ENCODE measurements at places on chromosomes 1 and 21.

GRCh38 chr1:17831597-17831996, 76.5 kb downstream of the ACTL8 start:
- no peak for DNase-seq

- DNase-seq, result no peak
These were observed 193.2 kb downstream of the C1orf94 start for GRCh38 chr1:34369701-34370455.

DNA sequence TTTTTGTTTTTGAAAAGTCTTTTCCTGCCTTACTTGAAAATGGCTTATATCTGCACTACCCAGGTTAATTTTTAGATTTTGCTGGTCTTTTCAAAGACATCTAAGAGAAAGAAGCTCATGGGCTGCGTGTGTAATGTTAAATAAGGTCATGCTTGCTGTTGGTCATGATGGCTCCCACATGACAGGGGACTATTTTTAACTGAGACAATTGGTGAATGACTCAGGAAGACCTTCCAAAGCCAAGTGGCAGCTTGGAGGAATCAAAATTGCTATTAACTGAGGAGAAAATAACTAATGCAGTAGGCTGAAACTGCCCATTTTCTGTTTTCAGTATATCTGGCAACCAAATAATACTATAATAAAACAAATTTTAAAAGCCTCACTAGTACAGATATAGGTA, 117.1 kb upstream of the SPAG17 start:
- no peak for DNase-seq

GRCh38 chr1:91129017-91129416, 107.2 kb upstream of the ZNF644 start:
- no peak for DNase-seq

- DNase-seq, result no peak
These were observed 112.5 kb downstream of the ADSS2 start for GRCh38 chr1:244339073-244339692.

DNA sequence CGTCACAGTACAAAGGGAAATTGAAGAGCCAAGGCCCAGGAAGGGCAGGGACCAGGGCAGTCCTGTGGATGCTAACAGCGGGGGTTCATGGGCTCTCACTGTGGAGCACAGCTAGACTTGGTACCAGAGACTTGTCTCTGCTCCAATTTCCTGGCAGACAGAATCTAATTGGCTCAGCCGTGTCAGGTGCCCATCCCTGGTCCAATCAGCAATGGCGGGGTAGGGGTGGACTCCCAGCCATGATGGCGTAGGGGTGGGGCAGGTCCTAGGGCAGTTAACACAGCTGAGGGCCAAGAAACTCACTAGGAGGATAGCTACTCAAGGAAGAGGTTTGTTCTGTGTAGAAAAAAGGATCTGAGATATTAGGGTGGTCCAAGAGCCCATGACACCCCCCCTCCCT, 39.9 kb upstream of the TENT5B start:
- DNase-seq, result no peak

DNA sequence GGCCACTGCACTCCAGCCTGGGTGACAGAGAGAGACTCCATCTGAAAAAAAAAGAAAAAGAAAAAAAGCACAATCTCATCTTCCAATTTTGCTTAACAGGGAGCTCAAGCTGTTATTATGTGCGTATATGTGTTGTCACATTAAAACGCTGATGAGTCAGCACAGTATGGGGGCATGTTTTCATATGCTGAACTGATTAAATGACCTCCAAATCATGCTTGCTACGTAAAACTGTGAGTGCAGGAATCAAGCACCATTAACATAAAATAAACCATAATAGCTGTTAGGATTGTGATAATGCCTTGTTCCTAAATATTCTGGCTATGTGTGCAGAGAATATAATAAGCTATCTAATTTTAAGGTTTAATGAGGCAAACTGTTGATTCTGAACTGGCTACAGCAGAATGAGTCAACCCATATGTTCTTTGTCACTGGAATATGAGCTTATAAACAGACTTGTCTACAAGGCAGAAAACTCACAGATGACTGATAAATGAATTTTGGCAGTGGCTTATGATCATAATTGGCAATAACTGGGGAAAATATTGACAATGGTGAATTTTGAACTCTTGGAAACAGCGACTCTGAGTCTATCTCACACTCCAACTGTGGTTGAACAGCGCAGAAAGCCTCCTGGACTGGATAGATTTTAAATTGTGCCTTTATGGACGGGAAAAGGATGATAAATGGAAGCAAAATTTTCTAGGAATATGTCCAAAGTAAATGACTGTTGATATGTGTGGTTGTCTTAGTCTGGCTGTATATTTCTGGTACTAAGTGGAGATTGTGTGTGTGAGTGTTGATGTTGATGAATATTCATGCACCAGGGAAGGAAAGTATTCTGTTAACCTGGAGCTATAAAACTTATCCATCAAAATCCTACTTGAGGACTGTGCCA, 75.5 kb downstream of the VCAM1 start:
- DNase-seq, result no peak

- DNase-seq, result peak; percentile 13
These were observed 884 bp downstream of the PHACTR4 start for GRCh38 chr1:28370239-28371009.

DNA sequence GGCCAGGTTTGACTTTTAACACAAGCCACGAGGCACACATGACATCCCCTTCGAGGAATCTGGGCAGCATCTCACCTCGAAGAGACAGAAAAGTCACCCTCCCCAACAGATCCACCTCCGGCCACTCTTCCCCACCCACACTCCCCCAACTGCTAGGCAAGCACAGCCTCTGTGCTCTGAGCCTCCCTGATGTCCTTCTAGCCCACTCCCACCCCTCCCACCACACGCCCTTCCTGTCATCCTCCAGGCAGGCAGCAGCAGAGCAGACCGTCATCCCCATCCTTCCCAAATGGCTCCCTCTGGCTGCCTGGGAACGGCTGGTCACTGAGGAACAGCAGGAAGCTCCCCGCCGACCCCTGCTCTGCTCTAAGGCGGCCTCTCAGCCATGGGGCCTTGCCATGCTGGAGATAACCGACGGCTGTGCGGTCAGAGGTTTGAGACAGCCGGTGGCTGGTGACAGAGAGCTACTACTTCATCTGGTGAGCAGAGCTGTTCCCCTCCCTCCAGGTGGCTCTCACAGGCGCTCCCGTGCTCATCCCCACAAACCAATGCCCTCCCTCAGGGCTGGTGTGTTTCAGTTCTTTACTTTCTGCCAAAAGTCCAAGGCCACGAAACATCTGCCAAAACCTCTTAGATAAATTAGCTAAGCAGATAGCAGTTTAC, 25.6 kb downstream of the NPHP4 start:
- no peak for DNase-seq

DNA sequence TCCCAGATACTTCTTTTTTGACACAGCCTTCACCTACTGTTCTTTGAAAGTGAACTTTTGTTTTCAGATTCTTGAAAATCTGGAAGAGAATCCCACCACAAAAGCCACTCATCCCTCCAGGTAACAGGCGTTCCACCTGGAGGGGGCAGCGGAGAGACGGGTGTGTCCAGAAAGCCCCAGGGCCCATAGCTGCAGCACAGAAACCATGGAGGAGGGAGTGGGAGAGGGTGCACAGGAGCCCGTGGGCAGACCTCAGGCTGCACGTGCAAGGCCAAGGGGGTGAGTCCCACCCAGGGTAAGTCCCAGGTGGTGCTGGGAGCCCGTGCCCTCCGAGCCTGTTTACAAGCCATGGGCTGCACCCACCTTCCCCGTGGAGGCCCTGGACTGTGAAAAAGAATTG, 86.5 kb downstream of the PSMG1 start:
- no peak for DNase-seq

DNA sequence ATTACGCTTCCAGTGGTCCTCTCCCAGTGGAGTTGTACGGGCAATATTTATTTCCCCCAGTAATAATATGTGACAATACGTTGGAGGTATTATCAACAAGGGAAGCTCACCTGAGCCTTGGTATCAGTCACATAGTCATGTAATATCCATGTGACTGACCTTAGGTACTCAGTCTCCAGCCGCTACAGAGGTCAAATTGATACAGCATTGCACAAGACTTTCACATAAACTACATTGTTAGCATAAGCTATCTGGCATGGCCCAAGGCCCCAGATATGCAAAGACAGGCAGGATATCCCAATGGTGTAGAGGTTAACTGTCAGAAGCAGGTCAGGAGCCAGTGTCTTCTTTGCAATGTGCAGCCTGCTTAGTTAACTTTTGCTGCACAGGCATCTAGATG, 15.3 kb upstream of the CHIT1 start:
- DNase-seq, result no peak

All from posterior cingulate gyrus (tissue), 11 donors.